Activated naive CD4-positive, alpha-beta T cell treated with anti-CD3 and anti-CD28 coated beads for 36 hours (primary cell): ENCODE measurements at places on chromosomes 16 and 17. TPM values are rescaled to one million over a fixed set of nuclear protein-coding genes. Genes with fewer than 3 reads are reported as not detected.

DNA sequence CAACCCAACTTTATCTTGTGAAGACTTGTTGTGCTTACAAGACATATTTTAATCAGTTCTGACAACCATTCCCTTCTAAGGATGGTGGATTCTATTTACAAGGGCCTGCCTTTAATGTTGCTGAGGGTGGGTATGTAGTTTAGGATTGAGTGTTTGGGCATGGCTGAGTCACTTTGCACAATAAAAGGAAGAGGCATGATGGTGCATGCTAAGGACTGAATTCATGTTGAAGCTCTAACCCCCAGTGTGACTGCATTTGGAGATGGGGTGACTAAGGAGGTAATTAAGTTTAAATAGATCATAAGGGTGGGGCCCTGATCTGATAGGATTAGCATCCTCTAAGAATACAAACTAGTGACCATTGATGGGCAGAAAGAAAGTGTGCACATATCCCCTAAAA, 196.1 kb upstream of the HS3ST3A1 start:
- no peak for DNase-seq

DNA sequence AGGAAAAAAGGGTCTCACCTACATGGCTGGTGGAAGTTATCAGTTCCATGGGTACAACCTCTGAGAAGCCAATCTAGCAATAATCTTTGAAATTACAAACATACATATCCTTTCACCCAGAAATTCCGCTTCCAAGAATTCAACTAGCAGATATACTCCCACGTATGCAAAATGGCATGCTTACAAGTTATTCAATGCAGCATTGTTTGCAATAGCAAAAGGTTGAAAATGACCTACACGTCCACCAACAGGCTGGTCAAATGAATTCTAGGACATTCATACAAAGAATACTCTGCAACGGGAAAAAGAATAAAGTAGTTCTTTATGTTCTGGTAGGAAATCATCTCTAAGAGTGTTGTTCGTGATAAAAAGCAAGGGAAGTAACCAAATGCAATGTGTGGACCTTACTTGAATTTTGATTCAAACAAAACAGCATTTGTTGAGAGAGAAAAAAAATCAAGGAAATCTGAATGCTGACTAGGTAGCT, 63.7 kb upstream of the NLK start:
- no peak for DNase-seq

The KCNJ16 gene
- total RNA-seq = not detected

The CD300LF gene
- not detected for total RNA-seq

- DNase-seq = no peak
Observed at GRCh38 chr16:77556201-77556873, 121.5 kb upstream of the ADAMTS18 start.

GRCh38 chr16:50651835-50652438, 29.2 kb downstream of the SNX20 start:
- no peak for DNase-seq

The STAT5B gene
- total RNA-seq = 185 TPM

GRCh38 chr17:2025622-2026309, 632 bp upstream of the RTN4RL1 start:
- peak; percentile 59 for DNase-seq

DNA sequence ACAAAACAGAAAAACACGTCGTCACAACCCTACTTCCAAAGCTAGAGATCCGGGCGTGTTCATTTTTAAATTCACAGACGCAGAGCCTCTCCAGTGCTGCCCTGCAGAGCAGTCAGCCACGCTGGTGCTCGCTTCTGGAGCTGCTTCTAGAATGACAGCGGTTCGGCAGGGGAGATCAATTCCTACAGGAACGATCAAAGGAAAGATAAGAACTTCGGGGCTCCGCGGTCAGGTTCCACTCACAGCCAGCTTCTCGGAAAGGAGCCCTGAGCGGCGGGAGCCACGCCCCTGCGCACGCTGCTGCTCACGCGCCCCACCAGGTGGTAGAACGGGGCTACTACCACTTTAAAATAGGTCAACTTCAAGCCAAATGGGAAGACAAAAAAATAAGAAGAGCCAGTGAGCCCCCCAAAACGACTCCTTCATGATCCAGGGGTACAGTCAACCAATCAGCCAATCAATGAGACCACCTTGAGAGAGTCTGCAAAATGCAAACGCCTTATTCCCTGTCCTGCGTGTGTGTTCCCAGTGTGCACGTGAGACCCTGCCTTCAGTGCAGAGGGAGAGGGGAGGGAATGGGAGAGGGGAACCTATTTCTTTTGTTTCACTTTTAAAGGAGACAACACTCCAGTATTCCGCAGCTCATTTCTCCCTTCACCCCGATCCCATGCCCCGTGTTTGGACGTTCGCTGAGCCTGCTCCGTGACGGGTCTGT, 209.7 kb downstream of the RBFOX3 start:
- DNase-seq = peak; percentile 84

- DNase-seq = no peak
Observed at GRCh38 chr16:76309639-76310335, 32.6 kb downstream of the CNTNAP4 start.

DNA sequence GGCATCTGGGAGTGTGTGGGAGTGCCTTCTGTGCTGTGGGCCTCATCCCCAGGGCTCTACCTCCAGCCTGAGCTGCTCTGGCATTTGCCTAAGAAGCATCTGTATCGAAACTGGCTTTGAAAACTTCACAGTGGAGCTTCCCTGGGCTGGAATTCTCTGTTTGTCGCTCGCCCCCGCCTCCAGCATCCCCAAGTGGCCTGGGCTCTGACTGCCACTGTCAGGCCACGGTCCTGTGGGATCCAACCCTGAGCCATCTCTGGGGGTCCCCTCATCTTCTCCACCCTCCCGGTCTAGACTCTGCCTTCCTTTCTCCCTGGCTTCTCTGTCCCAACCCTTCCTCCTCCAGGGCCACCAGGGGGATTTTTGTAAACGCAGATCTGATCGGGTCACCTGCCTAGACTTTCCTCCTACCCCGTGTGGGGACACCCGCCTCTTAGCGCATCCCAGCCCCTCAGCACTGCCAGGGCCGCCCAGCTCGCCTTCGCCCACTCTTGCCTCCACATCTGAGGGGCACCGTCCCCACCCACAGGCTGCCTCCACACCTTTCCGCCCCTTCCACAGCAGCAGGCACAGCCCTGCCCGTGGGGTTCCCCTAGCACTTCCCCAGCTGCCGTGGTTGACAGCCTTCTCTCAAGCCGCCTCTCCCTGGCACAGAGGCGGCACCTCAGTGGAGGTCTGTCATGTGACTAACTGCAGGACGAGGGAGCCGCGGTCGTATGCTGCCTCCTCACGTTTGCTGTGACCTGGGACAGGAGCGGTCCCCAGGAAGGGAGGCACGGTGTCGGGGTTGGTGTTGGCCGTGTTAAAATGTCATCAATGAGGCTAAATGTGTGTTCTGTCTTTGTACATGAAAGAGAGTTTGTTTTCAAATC, 12.0 kb downstream of the TBC1D24 start:
- DNase-seq = peak; percentile 94

The GRAPL gene
- total RNA-seq = 3.0 TPM

GRCh38 chr17:4806777-4807604, at the start of gene PLD2:
Gene PLD2, plus strand, starts transcription at chr17:4807152. Its CDS starts 621 bp downstream, at chr17:4807773.
- peak; percentile 91 for DNase-seq

The XAF1 gene
- total RNA-seq = 19.0 TPM

- no peak for DNase-seq
Observed at GRCh38 chr16:65774350-65774749, 592.1 kb upstream of the CDH5 start.

GRCh38 chr16:69523566-69524305, 42.0 kb upstream of the NFAT5 start:
- no peak for DNase-seq

DNA sequence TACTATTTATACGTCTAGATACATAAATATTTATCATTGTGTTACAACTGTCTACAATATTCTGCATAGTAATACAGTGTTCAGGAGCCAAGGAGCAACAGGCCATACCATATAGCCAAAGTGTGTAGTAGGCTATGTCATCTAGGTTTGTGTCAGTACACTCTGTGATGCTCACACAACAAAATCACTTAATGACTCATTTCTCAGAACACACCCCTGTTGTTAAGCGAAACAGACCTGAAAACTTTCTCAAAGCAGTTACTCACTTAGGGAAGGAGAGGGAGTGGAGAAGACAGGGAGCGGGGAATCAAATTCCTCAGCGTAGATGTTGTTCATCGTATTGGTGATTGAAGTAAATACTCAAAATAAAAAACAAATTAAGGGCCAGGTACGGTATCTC, 269.5 kb downstream of the STX8 start:
- no peak for DNase-seq

The CLEC19A gene
- total RNA-seq = not detected

- DNase-seq = no peak
Observed at GRCh38 chr16:76162046-76162445, 115.2 kb upstream of the CNTNAP4 start.

The TMEM98 gene
- total RNA-seq = not detected

- no peak for DNase-seq
Observed at GRCh38 chr17:80586846-80587228, 42.2 kb downstream of the RPTOR start.

The PIMREG gene
- 18.1 TPM for total RNA-seq

DNA sequence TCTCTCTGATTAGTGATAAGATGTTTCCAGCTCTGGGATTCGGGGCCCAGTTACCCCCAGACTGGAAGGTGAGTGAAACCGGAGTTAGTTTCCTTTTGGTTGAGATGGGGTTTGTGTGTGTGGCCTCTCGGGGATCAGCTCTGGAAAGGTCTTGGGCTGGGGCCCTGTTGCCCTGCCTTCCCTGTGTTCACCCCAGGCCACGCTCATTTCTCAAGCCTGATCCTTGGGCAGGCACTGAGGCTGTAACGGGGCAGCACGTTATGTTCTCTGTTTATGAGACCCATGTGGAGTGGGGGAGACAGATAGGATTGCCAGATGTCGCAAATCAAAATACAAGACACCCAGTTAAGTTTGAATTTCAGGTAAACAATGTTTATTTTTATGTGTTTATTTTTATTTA, 35.5 kb downstream of the CPNE2 start:
- DNase-seq = no peak
